ENCODE measurements at places on chromosomes 7 and 10. TPM values are rescaled to one million over a fixed set of nuclear protein-coding genes. Genes with fewer than 3 reads are reported as not detected.

- DNase-seq = no peak
Measured at GRCh38 chr10:99937630-99938029, 72.1 kb downstream of the DNMBP start.

The PDE6C gene
- not detected for total RNA-seq

GRCh38 chr7:30694218-30694745, 12.0 kb upstream of the CRHR2 start:
- peak; percentile 55 for DNase-seq

The HABP2 gene
- total RNA-seq = 0.24 TPM

DNA sequence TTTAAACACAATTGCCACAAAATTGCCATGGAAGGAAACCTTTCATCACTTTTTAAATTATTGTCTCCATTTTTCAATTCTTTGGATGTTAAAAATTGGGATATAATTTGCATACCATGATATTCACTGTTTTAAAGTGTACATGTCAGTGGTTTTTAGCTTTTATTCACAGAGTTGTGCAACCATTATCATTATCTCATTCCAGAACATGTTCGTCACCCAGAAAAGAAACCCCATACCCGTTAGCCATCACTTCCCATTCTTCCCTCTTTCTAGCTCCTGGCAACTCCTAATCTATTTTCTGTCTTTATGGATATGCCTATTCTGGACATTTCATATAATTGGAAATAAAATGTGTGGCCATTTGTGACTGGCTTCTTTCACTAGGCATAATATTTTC, 260.3 kb upstream of the FERD3L start:
- DNase-seq = no peak

DNA sequence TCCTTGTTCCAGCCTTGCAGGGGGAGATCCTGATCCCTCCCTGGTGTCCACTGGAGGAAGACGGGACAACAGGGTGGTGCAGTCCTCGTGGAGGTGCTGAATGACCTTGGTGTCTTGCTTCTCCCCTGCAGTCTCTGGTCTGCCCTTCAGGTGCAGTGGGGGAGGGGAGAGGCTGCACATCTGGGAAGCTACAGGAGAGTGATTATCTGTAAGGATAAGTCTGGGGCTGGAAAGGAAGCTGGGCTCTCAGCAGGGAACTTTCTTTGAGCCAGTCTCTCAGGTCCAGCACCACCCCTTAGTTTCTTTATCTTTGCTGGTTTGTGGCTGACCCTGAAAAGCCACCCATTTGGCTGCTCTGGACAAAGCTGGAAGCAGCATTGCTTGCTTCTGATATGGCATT, 275.6 kb downstream of the CCSER2 start:
- no peak for DNase-seq

- DNase-seq = no peak
Measured at GRCh38 chr10:24851629-24852028, 100.8 kb downstream of the PRTFDC1 start.

GRCh38 chr7:1535100-1535458, 4.6 kb downstream of the MAFK start:
- peak; percentile 13 for DNase-seq

DNA sequence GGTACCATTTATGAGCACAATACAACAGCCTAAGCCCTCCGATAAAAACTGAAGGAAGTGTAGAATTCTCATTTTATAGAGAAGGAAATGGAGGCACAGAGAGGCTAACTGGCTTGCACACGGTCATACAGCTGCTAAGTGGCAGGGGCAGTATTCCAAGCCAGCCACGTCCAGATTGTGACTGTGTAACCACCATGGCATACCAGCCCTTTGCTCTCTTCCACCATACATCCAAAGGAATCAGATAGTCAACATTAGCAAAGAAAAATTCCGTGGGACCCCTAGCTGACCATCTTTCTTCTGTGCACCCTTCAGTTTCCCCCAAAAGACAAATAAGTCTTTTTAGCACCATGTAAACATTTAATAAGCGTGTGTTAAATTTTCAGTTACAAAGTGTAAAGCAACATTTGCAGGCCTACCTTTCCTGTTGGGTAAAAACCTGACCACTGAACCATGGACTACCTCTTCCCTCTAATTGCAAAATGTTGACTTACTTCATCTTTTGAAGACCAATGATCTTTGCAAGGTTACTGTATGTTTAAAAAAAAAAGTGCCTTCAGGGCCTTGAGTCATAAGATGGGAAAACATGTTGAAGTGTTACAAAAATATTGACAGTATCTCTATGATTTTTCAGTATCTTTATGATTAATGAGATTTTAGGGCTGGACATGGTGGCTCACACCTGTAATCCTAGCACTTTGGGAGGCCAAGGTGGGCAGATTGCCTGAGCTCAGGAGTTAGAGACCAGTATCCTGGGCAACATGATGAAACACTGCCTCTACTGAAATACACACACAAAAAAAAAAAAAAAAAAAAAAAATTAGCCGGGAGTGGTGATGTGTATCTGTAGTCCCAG, 24.3 kb upstream of the PDZD8 start:
- DNase-seq = no peak

DNA sequence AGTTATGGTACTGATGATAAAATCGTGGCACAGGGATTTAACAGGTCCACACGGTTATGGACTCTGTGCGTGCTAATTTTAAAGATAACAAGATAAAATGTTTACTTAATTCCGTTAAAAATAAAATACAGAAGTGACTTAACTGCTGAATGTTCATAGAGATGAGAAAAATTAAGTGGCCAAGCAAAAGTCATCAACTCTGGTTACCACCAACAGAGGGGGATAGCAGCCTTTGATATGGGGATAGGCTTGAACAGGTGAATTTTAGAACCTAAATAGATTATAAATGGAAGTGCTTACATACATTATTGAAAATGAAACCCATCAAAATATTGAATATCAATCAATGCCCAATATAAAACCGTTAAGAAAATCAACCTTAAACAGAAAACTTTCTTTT, 245.0 kb downstream of the WDR37 start:
- no peak for DNase-seq

The CAV1 gene
- 300 TPM for total RNA-seq

GRCh38 chr10:44865289-44865671, 45.9 kb upstream of the TMEM72 start:
- peak; percentile 66 for DNase-seq

The ASAH2 gene
- total RNA-seq = 2.9 TPM

The ALOX5 gene
- 4.7 TPM for total RNA-seq

- DNase-seq = no peak
Measured at GRCh38 chr7:130740606-130741005, 6.6 kb upstream of the KLF14 start.

DNA sequence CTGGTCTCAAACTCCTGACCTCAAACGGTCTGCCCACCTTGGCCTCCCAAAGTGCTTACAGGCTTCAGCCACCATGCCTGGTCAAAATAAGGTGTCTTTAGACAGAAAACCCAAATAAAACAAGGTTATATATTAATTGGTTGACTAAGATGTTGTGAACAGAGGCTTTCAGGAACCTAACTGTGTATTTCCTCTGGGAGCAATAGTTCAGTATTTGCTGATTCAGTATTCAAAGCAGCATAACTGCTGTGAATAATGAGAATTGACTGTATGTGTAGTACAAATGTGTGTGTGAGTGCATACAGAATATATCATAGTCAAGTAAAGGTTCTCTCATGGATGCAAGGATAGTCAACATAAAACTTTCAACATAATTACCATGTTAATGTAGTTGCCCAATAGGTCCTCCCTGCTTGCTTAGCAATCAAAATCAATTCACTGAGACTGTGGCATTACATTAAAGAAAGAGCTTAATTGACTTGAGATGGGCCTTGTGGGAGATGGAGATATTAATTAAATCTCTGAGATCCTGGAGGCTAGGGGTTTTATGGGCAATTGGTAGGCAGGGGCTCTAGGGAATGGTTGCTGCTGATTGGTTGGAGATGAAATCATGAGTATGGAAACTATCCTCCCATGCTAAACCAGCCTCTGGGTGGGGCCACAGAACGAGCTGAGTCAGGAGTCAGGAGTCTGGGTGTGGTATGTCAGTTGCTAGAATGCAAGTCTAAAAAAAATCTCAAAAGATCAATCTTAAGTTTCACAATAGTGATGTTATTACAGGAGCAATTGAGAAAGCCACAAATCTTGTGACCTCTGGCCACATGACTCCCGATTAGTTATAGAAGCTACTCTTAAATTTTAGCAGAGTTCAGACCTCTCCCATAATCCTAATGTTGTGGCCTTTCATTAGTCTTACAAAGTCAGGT, 162.7 kb downstream of the AKR1D1 start:
- DNase-seq = no peak

GRCh38 chr10:30774261-30774660, 144.7 kb upstream of the LYZL2 start:
- no peak for DNase-seq

Measured in Right ventricle myocardium superior (tissue), 1 donor.